Hippocampal formation (tissue), 2 donors: ENCODE measurements at places on chromosomes 2 and 18.

DNA sequence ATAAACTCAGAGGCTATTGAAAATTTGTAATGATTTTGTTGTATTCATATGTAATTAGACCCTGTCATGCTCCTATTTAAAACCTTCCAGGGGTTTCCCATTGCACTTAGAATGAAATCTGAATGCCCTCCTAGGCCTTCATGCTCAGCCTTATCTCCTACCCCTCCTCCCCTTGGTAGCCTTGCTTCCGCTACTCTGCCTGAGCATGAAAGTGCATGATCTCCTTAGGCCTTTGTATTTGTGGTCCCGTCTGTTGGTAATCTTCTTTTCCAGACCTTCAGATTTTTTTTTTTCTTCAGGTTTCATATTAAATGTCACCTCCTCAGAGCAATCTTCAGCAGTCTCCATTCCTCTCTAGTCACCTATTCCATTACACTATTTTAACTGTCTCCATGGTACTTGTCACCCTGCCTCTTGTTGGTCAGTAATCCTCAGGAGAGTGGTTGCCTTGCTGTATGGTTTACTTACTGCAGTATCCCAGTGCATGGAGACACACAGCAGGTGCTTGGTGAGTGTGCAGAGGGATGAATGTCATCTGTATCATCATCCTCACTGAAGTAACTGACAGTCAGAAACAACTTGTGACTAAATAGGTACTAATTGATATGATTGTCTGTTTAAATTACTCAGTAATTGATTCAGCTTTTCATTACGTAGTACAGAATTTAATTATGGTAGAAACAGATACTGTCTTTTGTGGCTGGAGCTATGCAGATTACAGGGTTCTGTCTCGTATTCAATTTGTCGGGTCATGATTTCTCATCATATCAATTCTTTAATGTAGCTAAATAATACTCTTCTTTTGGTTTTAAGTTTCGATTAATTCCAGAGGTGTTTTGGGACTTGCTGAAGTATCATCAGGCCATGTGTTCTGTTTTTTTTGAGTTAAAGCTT is 63.9 kb downstream of the PHLPP1 start:
- DNase-seq = no peak

DNA sequence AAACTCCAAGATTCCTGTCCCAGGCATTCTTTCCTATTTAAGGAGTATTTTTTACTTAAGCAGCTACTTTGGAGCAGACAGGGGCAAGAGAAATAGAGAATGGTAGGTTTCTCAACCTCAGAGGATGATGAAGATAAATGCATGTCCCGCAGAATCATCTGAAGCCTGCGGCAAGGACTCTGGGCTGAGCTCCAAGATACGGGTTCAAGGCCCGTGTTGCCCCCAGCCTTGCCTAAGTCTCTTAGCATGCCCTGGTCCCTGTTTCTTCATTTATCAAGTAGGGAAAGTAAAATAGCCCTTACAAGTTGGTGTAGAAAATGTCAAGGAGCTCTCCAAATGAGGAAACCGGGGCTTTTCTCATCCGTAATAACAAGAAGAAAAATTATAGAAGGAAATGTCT is 214.0 kb downstream of the KLHL29 start:
- DNase-seq = no peak

DNA sequence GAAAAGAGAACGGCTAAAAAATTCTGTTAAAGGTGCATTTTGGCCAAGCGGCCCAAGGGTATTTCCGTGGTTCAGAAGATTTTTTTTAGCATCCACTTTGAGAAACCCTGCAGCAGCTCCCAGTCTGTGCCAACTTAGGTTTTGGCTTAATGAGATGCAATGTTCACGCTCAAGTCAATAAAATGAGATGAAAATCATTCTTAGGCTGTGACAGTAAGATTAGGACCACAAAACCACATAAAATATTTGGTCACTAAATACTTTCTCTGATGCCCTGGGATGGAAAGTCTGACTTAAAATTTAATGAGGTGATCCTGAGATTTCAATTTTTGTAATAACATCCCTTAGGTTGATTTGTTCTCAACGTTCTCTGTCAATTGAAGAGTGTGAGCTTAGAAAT is 74.2 kb upstream of the FHL2 start:
- no peak for DNase-seq

GRCh38 chr18:76619261-76619620 is 124.2 kb upstream of the ZNF516 start:
- DNase-seq = no peak

DNA sequence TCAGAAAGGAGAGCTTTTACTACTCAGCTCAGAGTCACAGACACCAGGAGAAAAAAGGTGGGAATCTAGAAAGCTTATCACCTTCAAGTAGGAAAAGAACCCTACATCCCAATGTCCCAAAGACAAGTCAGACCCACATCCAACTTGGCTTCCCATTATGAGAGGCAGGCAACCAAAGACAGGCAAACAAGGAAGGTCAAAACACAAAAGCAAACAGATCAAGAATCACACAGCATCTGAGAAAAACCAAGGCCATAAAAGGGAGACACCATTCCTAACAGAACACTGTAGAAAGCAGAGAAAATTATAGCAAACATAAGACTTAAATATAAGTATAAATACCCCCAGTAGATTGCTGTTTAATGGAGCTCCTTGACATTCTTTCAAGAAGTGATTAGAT is 40.7 kb downstream of the SLC3A1 start:
- DNase-seq = no peak
